ENCODE measurements at places on chromosomes 2 and 18.

DNA sequence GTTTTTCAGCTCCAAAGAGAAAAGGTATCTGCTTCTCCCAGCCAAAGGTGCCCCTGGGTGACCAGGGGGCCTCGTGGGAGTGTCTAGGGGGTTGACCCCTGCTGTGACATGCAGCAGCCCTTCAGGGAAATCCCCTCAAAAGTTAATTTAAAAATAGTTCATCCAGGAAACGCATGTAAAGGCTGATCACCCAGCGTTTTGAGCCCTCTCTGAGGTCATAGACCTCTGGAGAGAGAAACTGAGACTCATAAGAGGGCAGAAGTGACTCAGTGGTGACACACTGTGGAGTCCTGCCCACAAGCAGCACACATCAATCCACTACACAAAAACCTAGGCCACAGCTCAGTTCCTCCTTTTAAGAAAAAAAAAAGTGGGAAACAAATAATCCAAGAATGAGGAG is 11.9 kb downstream of the GAL3ST2 start:
- DNase-seq = no peak

DNA sequence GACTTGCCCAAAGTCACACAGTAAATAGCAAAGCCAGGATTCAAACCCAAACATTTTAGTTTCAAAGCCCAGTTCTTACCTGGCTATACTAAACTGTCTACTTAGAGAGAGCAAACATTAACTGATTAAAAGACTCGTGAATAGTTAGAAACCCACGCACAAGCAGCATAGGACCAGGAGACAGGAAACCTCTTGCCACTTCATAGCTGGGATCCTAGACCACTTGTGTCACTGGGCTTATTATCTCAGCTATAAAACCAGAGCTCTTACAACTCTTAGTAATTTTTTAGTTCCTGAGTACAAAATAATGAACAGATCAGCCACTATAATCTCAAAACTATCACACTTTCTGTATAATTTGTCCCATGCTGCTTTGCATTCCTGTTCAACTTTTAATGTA is 2.4 kb upstream of the AAK1 start:
- no peak for DNase-seq

DNA sequence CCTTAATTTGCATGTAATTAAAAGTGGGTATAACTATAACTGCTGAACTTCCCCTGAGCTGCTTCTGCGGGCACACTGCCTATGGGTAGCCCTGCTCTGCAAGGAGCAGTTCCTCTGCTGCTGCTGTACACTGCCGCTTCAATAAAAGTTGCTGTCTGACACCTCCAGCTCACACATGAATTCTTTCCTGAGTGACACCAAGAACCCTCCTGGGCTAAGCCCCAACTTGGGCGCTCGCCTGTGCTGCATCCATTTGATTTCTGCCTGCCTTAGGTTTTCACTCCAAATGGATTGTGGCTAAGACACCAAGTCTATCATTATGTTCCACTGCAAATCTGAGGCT is 215.7 kb downstream of the ANAPC1 start:
- DNase-seq = no peak

GRCh38 chr2:226915846-226916360 is 80.0 kb downstream of the RHBDD1 start:
- peak; percentile 83 for DNase-seq

GRCh38 chr2:160015746-160016145 is 46.7 kb downstream of the PLA2R1 start:
- no peak for DNase-seq

- DNase-seq = peak; percentile 99
These were observed 6.0 kb upstream of the SLC35F6 start for GRCh38 chr2:26757873-26758789.

- DNase-seq = peak; percentile 16
These were observed 1.4 kb downstream of the PRKD3 start for GRCh38 chr2:37323176-37323780.

GRCh38 chr2:344811-345210 is 56.9 kb upstream of the ALKAL2 start:
- no peak for DNase-seq

DNA sequence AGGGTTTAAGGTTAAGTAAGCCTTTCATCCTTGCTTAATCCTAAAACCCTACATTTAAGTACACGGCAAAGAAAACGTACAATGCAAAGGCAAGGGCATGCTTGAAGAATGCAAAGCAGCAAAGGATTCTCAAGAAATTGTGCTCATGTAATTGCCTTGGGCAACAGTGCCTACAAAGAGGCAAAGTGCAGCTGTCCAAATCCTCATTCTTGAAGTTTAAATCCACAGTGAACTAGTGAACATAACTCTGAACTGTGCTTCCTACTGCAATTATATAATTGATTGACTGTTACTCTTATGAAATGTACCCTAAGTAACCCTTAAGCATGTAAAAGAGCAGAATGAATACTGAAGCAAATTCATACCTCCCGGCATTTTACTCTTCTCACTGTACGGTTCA is 85.4 kb downstream of the MAP3K20 start:
- no peak for DNase-seq

GRCh38 chr2:54106631-54107454 is 8.6 kb upstream of the ACYP2 start:
- peak; percentile 63 for DNase-seq

GRCh38 chr2:220510668-220511067 is 883.2 kb downstream of the SLC4A3 start:
- no peak for DNase-seq

GRCh38 chr2:133293544-133294353 is 274.5 kb downstream of the NCKAP5 start:
- DNase-seq = no peak

DNA sequence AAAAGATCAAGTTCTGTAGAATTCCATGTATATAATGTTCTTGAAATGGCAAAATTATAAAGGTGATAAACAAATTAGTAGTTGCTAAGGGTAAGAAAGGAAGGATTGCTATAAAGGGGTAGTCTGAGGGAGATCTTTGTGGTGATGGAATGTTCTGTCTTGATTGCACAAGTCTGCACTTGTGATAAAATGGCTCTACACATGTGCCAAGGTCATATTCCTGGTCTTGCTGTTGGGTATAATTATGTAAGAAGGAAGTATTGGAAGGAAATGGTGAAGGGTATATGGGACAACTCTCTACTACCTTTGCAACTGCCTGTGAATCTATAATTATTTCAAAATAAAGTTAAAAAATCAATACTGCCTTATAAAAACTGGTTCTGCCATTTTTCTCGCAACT is 15.3 kb downstream of the SGPP2 start:
- DNase-seq = no peak

DNA sequence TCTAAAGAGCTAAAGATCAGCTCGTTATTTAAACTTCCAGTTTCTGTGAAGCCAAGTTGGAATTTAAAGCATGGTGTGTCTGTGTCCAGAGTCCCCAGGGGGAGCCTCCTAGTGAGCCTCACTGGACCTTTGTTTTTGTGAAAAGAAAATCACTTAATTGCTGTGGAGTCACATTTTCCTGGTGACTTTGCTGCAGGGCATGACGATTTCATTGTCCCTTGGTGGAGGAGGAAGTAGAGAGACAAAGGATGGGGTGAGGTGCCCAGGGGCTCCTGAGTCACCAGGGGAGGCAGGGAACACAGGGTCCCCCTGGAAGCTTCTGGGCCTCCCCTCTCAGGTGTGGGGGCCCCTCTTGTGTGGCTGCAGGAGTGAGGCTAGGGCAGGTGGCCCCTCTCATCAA is 19.7 kb downstream of the ATP6V1C2 start:
- DNase-seq = no peak

DNA sequence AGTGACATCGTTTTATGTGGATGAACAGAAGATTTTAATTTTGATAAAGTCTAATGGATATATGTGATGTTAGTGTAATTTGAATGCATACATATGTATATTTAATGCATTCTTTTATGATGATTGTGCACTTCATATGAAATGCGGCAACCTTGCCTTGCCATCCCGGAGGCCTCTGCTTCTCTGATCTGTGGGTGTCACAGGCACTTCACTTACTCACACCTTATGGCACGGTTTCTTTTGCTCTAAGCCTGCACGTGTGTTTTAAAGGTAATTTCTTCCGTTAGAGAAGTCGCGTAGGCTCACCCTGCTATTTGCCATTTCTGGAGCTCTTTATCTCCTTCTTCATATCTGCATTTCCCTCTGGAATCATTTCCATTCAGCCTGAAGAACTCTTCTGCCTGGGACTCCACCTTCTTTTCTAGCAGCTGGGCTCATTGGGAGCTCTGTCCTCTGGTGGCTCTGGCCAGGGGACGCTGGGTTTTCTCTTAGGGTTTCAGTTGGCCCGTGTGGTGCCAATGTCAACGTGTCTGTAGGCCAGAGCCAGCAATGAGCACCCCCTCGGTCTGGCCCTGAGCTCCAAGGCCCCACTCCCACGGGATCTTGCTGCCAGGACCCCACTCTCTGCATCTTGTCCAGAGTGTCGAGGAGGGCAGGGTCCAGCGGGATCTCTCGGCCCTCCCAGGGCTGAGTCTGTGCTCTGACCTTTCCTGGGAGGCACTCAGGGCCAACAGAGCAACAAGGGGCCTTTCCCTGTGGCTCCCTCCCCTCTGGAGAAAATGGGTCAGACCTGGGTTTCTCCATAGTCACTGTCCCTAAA is 97.3 kb downstream of the RTP5 start:
- DNase-seq = no peak

DNA sequence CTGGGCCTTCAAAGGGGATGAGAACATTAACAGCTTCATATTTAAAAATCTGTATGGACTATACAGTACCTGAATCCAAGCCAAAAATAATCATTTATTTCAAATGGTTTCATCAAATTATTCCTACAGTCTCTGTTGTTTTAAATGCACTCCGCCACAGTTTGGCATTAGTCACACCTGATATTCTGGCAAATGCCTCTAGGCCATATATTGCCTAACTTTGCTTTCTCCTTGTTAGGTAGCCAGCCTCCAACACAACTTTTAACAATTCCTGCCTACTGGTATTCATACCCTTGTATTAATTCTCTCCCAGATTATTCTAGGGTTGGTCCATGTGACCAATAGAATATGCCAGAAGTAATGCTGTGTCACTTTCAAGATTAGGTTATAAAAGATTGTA is 146.6 kb upstream of the FANCL start:
- no peak for DNase-seq

GRCh38 chr2:207514451-207514850 is 15.3 kb upstream of the CREB1 start:
- peak; percentile 27 for DNase-seq

- DNase-seq = no peak
These were observed 912.8 kb downstream of the NRXN1 start for GRCh38 chr2:50118905-50119702.

All from fibroblast of mammary gland (primary cell).